ENCODE measurements at places on chromosomes 2 and 18.

- no peak for DNase-seq
Measured at GRCh38 chr18:48460929-48461583, 51.9 kb upstream of the ZBTB7C start.

DNA sequence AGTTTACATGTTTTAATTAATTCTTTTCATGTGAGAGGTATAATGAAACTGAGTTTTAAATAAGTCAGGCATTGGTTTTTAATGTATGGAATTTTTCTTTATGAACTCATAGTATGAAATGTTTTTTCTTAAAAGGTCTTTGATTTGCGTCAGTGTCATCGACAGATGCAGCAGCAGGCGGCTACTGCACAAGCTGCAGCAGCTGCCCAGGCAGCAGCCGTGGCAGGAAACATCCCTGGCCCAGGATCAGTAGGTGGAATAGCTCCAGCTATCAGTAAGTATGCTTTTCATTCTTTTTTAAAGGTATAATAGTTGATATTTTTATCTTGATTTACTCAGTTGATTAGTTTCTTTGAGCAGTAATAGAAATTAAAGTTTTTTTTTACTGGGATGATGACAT is 46.5 kb downstream of the SMAD4 start:
- no peak for DNase-seq

GRCh38 chr18:46474487-46475389 is 182.3 kb downstream of the LOXHD1 start:
- no peak for DNase-seq

- DNase-seq = no peak
Measured at GRCh38 chr2:181574321-181574720, 82.6 kb downstream of the CERKL start.

DNA sequence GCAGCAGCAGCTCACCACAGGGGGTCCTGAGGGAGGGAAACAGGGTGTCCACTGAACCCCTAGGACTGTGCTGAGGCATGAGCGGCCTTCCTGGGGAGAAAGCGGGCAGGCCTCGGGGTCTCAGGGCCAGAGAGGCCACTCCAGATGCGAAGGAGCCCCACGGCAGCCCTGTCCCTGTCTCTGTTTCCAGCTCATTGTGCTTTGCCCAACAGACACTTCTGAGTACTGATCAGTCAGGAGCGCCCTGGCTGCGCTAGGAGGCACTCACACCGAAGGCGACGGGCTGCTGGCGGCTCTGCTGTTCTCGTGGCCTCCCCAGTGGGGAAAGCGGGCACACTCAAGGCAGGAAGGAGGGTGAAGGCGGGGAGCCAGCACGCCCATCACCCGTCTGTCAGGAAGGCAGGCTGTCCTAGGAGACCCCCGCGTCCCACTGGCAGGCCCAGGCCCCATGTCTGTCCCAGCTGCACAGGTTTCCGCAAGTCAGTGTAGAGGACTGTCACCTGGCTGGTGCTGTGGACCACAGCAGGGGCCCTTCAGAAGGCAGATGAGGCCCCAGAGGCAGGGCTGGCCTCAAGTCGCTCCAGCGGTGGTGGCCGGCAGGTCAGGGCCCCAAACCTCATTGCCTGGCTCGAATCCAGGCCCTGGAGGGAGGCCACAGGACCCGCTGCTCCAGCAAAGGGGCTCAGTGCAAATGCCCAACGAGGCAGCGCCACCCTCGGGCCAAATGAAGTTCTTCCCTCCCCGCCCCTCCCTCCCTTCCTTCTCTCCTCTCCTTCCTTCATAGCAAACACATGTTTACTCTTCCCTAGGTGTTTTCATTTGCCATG is 6.8 kb downstream of the ESPNL start:
- no peak for DNase-seq

GRCh38 chr2:40824278-40824677 is 372.4 kb upstream of the SLC8A1 start:
- no peak for DNase-seq

DNA sequence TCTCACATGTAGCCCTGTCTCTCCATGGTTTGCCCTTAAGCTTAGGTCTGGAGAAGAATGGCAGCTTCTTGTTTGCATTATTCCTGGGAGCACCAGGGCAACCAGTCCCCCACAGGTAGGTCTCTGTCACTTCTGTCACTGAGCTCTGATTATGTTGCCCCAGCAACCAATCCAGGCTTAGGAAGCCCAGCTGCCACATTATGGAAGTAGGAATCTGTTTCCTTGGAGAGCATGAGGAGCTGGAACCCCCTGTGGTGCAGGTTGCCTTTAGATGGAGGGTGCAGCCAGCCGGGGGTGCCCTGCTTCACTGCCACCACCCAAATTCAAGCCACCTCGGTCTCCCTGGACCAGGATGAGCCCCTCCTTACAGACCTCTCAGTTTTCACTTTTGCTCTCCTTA is 4.8 kb downstream of the RESP18 start:
- no peak for DNase-seq

GRCh38 chr2:169661265-169661664 is 32.9 kb downstream of the CFAP210 start:
- DNase-seq = no peak

- DNase-seq = no peak
Measured at GRCh38 chr2:200814917-200815316, 3.2 kb downstream of the BZW1 start.

DNA sequence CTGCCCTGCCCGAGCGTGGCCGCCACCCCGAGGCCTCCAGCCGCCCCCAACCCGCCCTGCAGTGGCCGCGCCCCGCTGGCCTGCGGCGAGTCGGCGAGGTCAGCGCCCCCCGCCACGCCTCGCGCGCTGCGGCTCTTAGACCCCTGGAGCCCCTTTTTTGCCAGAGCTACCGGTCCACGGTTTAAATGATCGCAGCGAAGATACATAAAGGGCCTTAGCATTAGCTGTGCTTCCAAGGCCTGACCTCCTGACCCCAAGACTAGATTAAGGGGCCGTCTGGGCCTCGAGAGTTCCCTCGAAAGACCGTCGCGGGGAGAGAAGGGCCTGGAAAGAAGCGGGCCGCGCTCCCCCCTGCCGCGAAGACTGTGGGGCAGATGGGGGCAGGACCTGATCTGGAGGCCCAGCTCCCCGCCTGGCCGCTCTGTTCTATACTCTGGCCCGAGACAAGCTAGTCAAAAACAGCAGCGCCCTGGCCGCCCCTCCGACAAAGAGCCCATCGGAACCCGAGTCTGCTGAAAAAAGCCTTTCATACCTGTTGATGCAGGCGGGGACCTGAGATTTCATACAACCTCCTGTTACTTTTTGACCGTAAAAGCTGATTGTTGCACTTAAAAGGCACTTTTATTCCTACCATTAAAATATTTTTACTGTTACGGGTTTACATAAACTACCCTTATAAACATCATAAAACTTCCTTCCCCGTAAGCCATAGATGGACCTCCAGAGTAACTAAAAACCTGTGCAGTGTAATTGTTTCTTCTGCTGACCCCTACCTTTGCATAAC is 68.7 kb upstream of the PSMD14 start:
- no peak for DNase-seq

GRCh38 chr2:162929571-162929970 is 91.0 kb upstream of the KCNH7 start:
- no peak for DNase-seq

DNA sequence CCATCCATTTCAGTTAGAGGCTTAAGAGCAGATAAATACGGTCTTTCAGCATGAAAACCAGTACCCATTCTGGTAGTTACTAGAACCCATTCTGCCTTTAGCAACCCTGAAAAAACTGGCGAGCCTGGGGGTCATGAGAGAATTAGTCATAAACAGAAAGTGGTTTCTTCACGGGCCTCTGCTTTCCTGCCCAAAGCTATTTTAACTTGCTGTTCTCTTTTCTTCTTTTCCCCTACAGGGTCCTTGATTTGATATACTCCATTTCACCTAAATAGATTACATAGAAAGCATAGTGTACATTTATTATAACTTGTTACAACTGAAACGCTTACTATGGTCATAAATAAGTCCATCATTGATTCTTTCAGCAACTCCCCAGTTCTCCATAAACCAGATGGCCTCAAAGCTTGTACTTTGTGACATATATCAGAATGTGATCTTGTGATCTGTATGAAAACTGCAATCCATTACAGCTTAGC is 48.3 kb downstream of the WDFY1 start:
- no peak for DNase-seq

DNA sequence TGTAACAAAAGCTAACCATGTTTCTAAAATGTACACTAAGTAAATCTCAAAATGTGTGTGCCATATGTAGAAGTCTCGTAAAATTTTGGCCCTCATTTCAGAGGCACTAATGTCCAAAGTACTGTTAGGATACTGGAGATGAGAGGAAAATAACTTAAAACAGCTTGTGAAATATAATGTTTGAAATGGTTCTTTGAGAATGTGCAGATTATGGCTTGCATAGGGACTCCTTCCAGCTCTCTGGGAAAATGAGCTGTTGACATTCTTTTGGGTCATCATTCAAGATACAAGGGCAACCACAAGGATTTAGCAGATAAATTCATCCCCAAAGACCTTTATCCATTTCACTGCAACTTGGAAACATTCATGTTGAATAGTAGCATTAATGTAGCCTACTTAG is 38.1 kb upstream of the OTX1 start:
- DNase-seq = no peak

DNA sequence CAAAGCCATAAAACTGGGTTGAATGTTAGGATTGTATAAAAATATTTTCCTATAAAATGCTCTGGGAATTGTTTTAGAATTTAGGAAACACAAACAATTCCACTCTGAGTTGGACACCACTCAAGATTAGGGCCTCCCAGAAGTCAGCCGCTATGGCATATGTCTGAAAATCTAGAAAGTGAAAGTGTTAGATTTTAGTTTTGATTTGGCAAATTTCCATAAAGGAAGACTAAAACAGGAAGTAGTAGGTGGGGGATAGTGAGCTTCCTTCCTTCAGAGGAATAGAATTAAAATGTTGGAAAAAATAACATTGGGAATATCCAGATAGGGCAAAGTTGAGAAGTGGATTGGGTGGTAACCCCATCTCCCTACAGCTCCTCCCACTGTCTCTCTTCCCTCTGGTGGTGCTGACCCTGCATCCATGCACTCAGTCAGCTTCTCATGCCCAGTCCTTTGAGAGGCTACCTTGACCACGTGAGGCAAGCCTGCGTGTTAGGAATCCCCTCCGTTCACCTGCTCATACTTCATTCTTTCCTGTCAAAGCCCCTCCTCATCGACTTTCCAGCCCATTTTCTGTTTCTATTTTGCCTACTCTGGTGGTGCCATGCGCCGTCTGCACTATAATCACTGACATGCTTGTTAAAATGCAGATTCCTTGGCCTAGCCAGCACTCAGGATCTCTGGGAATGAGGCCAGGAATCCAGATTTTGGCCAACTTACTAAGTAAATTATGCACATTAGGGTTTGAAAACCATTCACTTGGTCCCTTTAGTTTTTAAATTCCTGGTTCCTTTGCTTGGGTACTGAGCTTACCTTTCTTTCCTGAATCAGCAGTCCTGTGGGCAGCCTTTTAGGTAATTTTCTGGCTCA is 83.5 kb downstream of the POLE4 start:
- DNase-seq = no peak
